ENCODE measurements at places on chromosomes 4 and X.

- no peak for DNase-seq
These were observed 56.9 kb upstream of the ABCG2 start for GRCh38 chr4:88215351-88215750.

DNA sequence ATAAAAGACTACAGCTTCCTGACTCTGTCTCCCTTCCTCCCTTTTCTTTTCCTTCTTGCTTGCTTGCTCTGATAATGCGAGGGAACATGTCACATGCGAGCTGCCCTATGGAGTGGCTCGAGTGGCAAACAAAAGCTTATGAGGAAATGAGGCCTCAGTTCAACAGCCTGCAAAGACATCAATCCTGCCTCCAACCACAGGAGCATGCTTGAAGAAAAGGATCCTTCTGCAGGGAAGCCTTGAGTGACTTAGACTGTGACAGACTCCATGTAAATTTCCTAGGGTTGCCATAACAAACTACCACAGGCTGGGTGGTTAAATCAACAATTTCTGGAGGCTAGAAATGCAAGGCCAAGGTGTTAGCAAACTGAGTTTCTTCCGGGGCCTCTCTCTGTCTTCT lies 152.5 kb downstream of the NR3C2 start:
- no peak for DNase-seq

DNA sequence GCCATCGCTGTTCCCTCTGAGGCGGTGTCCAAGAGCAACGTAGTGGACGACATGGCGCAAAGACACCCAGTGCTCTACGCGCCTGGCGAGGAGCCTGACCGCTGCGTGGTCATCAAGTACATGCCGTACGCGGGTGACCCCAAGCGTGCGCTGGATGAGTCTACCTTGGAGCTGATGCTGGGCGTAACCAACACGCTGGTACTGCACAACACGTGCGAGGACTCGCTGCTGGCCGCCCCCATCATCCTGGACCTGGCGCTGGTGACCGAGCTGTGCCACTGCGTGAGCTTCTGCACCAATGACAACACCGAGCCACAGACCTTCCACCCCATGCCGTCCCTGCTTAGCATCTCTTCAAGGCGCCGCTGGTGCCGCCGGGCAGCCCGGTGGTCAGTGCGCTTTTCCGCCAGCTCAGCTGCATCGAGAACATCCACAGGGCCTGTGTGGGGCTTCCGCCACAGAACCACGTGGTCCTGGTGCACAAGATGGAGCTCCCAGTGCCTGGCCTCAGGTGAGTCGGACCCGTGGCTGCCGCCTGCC lies 129.0 kb downstream of the ANAPC4 start:
- no peak for DNase-seq

- no peak for DNase-seq
These were observed 145.2 kb downstream of the PDHA2 start for GRCh38 chr4:95985051-95985450.

DNA sequence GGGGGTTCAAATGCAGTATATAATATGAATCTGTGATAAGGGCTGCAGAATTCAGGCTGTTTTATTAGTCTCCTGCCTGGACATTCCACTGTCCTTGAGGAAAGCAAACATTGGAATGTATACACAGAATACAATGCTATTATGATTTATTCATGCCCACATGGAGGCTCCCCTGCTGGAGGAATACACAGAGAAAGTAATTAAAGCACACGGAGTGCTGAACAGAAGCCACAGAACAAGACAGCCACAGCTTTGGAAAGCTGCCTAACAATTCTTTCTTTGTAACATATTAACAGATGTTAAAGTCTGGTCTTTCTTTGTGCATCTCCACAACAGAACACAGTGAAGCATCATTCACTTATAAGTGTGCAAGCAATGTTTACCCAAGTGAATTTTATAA lies 155.8 kb downstream of the ARAP2 start:
- DNase-seq, result no peak

DNA sequence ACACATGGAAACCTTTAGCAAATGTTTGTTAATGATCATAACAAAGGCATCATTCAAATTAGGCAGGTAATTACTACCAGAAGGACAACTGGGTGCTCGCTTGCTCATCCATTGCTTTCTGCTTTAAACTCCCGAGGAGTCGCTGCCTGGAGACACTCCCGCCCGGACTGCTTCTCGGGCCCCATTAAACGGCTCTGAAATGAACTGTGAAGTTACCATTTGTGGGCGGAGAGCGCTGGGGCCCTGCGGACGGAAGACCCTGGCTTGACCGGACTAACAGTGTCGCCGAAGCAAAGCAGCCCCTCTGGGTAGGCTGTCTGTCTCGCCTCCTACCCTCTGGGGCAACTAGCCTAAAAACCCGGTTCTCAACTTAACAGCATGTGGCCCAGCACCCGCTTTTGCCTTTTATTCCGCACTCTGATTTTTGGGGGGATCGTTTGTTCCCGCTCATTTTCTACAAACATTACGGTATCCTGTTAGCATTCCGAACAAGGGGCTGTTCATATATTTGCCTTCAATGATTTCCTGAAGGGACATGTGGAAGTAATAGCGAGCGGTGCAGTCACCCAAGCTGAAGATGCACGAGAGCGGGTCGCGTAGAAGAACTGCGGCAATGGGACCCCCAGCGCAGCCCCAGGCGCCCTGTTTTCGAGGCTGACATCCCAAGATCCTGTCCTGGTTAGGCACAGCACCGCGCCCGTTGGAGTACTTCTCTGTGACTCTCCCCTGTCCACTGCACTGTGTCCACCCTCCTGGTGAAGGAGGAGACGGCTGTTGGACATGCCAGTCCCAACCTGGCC lies 1.6 kb upstream of the PDGFRA start:
- DNase-seq, result no peak

GRCh38 chr4:88396681-88397080 lies 18.0 kb downstream of the HERC6 start:
- DNase-seq, result no peak
